NCI-H69 (cell line): ENCODE measurements at places on chromosomes 12 and 14.
A peak's percentile ranks its signal among the peaks of the same experiment; 100 is the strongest.

- no peak for DNase-seq
Measured at GRCh38 chr12:80815351-80815750, 98.6 kb downstream of the MYF5 start.

DNA sequence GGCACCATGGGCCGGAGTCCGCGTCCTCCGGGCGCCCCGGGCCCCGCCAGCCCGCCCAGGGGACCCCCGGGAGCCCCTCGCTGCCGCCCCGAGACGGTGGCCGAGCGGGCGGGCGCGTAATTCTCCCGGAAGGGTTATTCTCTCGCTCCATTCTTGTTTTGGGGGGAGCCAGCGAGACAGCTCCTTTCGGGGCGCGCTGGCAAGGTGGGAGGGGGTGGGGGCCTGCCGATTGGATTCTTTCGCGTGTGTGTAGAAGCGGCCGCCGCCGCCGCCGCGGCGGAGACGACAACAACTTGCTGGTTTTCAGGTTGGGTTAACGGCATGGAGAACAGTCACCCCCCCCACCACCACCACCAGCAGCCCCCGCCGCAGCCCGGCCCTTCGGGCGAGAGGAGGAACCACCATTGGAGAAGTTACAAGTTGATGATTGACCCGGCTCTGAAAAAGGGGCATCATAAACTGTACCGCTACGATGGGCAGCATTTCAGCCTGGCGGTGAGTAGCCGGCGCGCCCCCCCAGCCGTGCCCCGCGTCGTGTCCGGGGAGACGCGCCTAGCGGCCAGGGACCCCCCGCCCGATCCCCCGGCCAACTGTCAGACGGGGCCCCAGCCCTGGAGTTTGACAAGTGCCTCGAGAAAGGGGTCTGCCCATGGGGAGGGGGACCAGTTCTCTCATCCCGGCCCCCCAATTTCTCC is 755 bp downstream of the SETD1B start:
- DNase-seq: peak; percentile 68

DNA sequence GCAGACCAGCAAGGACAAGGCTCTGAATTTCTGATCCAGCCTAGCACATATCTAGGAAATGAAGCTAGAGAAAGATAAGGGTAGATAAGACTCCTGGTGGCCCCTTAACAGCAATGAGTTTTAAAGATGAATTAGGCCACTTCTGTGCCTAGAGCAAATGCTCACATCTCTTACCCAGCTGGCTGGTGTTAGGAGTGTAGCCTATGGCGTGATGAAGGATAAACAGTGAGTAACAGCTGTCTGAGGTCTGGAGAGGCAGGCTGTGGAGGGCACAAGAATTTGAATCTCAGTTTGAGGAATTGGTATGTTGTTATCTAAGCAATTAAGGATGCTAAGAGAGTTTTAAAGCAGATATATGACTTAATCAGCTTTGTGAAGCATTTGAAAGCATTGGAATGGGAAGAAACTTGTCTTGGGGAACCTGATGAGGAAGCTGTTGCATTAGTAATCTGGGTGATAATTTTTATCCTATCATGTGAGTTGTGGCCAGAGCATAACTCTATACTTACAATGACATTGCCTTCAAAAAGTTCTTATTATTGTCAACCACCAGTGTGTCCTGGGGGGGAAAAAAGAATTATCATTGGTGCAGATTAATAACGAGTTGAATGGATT is 161.8 kb downstream of the SRGAP1 start:
- DNase-seq: no peak

- no peak for DNase-seq
Measured at GRCh38 chr14:93527203-93527607, 96.5 kb downstream of the UNC79 start.

GRCh38 chr12:68227356-68227755 is 1.7 kb upstream of the IL26 start:
- no peak for DNase-seq

GRCh38 chr14:101008196-101008595 is 104.7 kb upstream of the RTL1 start:
- no peak for DNase-seq

- no peak for DNase-seq
Measured at GRCh38 chr12:5733916-5734315, 211.1 kb downstream of the ANO2 start.

DNA sequence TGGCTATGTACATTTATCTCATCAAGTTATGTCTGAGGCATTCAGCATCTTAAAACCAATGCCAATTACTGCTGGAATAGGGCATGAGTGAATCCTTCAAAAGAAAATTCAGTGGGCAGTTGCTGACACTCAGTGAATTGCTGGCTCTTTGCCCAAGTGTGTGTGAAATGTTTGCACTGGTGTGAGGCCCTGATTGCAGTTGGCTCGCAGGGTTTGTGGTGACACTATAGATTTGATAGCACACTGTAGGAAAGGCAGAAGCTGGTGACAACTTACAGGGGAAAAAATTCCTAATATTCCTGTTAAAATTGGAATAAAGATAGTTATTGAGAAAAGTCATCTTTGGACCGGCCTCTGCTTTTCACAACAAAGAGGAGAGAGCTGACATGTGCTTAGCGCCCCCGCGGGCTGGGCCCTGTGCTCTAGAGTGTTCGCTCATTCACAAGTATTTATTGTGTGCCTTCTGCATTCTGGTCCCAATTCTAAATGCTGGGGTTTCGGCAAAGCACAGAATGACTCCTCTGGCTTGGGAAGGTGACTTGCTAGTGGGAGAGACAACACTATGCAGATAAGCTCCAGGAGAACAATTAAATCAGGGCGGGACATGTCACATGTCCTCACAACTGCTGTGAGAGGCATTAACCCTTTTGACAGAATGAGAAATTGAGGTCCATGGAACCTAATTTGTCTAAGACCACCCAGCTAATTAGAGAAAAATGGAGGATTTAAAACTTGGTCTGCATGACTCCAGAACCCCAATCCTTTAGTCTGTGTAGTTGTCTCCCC is 418.7 kb downstream of the NPAS3 start:
- DNase-seq: peak; percentile 62

DNA sequence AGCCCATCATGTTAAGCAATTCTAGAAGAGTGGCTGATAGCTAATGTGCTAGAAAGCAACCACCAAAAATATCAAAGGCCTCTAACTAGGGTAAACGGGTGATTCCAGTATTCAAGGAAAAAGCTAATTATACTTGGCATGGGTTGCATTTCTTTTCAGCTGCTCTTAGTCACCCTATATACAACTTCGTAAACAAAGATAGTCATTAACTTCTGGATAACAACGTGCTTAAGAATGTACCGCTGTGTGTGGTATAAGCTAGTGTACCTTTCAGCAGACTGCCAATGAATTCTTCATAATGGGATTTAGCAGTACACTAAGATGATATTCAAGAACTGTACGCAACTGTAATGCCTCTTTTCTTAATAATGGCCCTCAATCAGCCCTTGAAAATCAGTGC is 42.2 kb upstream of the SLC6A13 start:
- DNase-seq: no peak

DNA sequence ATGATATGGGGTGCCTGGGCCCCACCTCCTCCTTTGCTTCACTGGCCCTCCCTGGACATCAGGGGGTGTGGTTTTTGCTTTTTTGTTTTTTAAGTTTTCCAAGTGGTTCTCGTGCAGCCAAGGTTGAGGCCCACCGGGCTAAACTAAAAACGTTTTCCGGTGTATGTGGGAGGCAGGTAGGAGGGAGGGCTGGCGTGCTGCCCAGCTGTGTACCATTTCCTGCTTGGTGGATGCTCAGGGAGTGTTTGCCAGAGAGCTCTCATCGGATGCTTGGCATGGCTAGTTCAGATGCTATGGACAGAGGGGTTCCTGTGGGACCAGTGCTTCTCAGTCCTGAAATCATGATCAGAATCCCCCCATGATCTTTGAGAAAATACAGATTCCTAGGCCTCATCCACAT is 246.4 kb downstream of the CACNA1C start:
- peak; percentile 76 for DNase-seq

GRCh38 chr12:12528361-12529270 is 34.0 kb downstream of the DUSP16 start:
- DNase-seq: peak; percentile 15

GRCh38 chr12:96057986-96058553 is 22.7 kb upstream of the LTA4H start:
- peak; percentile 50 for DNase-seq

DNA sequence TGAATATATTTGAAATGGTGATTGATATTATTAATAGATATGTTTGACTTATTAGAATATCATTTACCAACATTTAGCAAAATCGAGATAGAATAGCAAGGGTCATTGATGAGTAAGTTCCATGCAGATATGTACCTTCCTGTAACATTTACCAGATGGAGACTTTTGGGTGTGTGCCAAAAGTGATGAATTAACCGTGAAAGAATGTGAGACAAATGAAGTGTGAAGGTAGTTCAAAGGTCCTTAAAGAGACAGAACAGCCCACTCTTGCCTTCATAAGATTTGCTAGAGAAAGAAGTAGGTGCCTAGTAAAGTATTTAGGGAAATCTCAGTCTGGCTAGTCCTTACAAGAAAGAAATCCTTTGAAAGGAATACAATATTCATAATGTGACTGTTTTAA is 45.5 kb downstream of the FGD4 start:
- DNase-seq: peak; percentile 100

DNA sequence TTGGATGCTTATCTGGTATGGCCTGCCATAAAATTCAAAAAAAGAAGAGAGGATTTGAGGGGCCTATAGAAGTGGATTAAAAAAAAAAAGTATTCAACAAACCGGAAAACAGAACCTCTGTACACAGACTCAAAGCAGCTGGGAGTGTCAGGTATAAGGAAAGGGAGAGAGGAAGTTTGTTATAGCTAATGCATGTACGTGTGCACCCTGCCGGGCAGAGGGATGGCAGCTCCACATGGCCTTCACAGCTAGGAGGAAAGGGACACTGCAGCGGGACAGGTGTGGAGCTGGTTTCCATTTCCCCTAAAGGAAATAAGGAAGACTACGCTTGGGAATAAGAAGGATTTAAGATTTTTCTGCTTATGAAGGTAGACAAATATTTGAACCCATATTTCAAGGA is 21.5 kb downstream of the SLC7A8 start:
- DNase-seq: no peak

DNA sequence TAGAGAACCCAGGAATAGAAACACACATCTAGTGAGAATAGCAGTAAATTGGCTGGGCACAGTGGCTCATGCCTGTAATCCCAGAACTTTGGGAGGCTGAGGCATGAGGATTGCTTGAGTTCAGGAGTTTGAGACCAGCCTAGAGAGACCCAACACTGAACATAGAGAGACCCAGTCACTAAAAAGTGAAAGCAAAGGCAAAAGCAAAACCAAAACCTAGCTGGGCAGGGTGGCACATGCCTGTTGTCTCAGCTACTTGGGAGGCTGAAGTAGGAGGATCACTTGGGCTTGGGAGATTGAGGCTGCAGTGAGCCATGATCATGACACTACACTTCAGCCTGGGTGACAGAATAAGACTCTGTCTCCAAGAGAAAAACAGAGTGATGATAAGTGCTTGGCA is 37.5 kb upstream of the MIS18BP1 start:
- DNase-seq: no peak

GRCh38 chr14:35212471-35213142 is 79.6 kb upstream of the PSMA6 start:
- DNase-seq: no peak

DNA sequence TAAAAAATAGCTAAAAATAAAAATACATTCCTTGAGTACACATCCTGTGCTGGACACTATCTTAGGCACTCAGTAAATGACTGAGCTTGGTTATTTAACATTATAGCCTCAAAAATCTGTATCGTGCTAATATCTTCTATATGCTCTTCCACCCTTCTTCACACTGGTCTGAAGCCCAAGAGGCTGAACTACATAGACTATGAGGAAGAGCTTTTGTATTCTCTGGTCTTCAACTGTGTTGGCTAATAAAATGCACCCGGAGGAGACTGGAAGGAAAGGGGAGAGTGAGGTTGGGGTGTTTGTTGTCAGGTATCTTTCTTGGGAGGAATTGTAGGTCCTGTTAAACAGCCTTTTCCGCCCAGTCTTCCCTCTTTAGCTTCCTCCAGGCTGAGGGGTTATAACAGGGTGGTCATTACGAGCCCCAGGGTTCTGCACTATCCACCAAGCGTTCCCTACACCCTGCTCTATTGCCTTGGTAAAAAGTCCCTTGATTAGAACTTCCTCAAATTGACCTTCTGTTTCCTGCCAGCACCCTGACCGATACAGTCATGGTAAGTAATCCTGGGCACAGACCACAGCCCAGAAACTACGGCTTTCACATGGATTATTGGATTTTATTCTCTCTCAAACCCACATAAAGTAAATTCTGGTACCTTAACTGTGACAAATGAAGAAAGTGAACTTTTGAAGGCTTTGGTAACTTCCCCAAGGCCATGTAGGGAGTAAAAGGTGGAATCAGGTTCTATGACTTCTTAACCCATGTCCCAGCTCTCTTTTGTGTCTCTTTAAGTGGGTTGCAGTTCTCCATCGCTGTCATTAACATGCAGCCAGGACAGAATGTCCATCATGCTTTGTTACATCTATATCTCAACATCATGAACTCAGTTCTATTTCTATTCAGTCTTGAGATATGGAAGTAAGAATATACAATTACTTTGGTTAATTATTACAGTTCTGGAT is 71.3 kb downstream of the PTHLH start:
- DNase-seq: no peak

GRCh38 chr12:48774516-48774915 is 14.4 kb downstream of the ADCY6 start:
- no peak for DNase-seq

- DNase-seq: peak; percentile 55
Measured at GRCh38 chr14:54564071-54564867, 2.7 kb upstream of the SAMD4A start.

DNA sequence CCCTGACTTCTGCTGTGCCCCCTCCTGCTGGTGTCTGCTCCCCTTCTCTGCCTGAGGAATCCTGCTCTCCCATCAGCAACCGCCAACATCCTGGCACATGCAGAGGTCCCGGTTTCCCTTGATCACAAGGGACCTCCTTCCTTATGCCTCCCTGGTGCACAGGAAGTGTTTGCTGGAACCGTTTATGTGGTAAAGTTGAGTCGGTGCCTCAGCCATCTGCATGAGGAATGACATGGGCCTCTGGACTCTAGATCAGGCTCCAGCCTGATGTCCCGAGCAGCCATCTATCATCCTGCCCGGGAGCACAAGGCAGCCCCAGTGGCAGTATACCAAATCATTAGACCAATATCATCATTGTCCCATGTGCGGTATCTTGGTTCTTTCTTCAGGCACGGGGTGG is 90.4 kb downstream of the BORCS5 start:
- no peak for DNase-seq

GRCh38 chr12:30458453-30458852 is 237.2 kb downstream of the IPO8 start:
- DNase-seq: no peak

GRCh38 chr12:96195845-96196451 is 1.8 kb downstream of the ELK3 start:
- peak; percentile 54 for DNase-seq

GRCh38 chr12:7907009-7907408 is 29.0 kb downstream of the SLC2A3 start:
- DNase-seq: peak; percentile 10

- DNase-seq: no peak
Measured at GRCh38 chr12:56897844-56898361, 36.3 kb downstream of the SDR9C7 start.
